Stimulated activated CD4-positive, alpha-beta T cell treated with anti-CD3 and anti-CD28 coated beads, Interleukin-1b, Interleukin-23, amount 100 ng/mL, for 1 hour (primary cell): ENCODE measurements at places on chromosomes 5 and 9.

DNA sequence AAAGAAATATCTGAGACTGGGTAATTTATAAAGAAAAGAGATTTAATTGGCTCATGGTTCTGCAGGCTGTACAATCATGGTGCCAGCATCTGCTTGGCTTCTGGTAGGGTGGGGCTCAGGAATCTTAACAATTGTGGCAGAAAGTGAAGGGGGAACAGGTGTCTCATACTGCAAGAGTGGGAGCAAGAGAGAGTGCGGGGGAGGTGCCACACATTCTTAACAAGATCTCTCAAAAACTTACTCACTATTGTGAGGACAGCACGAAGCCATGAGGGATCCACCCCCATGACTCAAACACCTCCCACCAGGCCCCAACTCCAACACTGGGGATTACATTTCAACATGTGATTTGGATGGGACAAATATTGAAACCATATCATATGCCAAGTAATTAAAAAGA, 70.1 kb upstream of the PANK3 start:
- no peak for DNase-seq

DNA sequence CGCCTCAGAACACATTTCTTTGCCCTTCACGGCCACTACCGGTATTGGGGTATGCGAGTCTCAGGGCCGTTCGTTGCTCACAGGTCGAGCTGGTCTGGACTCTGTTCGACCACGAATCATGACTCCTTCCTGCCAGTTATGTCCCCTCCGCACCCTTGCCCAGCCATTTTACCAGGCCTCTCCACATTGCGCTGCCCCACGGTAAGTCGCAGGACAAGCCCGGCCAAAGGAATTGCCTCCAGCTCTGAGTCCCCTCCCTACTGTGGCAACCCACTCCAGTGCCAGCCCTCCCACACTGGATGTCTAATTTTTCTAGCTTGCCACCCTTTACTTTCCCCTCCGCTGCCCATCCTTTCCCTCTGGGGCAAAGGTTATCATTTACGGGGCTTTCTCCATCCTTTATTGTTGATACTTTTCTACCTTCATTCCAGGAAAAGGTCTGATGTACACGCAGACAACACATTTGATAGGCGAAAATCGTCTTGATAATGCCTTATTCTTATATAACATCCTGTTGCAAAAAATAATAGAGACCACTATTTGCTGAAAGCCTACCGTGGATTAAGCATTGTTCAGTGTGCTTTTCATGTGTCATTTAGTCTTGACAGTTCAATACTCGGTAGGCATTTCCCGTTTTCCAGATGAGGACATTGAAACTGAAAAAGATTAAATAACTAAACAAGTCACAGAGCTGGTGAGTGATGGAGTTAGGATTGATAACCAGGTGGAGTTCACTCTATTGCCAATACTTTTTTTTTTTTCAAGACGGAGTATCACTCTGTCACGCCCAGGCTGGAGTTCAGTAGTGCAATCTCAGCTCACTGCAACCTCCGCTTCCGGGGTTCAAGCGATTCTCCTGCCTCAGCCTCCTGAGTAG, 958 bp upstream of the HSPA5 start:
- no peak for DNase-seq

DNA sequence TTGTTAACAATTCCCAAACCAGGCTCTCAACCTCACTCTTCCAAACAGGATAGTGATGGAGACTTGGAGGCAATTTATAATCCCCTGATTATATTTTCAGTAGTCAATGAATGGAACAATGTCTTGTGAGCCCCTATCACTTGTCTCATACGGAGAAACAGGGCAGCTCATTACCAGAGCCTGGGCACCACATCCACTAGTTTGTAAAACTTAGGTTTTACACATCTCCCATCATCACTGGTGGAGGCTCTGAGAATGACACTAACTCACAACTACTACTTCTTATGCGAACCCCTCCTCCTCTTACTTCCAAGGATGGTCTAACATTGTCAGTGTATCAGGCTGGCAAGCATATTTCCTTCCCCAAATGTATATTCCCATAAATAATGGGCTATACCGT, 253.7 kb downstream of the EPB41L4A start:
- no peak for DNase-seq

- no peak for DNase-seq
Measured at GRCh38 chr5:160846642-160847041, 5.4 kb downstream of the ATP10B start.

DNA sequence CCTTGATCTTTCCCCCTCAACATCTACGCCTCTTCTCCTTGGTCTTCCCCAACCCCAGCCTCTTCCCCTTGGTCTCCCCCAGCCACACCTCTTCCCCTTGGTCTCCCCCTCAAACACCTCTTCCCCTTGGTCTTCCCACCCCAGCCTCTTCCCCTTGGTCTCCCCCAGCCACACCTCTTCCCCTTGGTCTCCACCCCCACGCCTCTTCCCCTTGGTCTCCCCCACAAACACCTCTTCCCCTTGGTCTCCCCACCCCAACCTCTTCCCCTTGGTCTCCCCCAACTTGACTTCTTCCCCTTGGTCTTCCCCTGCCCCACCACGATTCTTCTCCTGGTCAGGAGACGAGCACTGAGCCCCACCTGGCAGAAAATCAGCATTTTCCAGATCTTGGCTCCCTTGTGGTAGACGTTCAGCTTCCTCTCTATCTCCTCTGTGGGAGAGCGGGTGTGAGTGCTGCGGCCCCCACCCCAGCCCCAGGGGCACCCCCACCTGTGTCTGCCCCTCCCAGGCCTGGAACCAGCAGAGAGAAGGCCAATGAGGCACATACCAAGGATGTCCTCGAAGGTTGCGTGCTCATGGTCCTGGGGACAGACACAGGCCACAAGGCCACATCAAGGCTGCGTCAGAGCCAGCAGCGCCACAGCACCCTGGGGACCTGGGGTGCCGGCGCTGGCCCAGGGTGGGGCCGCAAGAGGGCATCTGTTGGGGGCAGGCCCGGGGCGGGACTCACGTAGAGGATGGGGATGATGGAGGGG, 7.0 kb downstream of the NSMF start:
- no peak for DNase-seq

DNA sequence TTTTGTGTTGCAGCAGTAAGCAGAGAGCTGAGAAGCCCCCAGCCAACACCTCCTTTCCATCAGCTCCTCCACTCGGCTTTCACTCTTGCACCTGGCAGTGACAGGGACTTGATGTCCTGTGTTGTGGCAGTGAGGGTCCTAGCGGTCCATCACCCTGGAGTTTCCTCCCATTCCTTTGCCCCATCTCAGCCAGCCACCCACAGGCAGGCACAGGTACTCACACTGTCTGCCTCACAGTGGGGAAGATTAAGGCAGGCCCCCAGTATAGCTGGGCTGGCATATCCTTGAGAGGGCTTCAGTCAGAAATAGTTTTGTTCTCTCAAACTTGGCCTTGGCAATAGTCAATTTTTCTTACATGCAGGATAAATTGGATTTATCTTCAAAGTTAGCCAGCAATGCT, 362.7 kb downstream of the GADD45G start:
- no peak for DNase-seq

GRCh38 chr5:169817031-169817430, 163.3 kb downstream of the INSYN2B start:
- DNase-seq, result no peak

DNA sequence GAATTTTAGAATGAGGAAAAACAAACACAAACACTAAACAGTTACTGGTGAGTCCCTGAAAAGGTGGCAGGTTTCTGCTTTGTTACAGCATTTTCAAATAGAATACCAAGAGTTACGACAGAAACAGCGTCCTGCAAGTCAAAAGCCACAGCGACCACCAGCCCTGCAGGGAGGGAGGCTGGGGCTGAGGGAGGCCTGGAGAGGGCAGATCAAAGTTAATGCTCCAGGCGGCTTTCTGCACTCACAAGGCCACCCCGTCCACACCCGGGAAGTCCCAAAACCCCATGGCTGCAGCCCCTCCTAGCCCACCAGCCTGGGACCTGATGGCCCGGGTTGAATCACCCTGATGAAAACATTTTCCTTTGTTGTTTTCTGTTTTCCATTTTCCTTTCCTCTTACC, 29.3 kb downstream of the COL23A1 start:
- no peak for DNase-seq

- no peak for DNase-seq
Measured at GRCh38 chr5:117359895-117360294, 785.3 kb upstream of the SEMA6A start.
